ENCODE measurements at places on chromosomes 2 and 18.

GRCh38 chr2:46411245-46411641, 68.1 kb upstream of the TMEM247 start:
- no peak for DNase-seq

DNA sequence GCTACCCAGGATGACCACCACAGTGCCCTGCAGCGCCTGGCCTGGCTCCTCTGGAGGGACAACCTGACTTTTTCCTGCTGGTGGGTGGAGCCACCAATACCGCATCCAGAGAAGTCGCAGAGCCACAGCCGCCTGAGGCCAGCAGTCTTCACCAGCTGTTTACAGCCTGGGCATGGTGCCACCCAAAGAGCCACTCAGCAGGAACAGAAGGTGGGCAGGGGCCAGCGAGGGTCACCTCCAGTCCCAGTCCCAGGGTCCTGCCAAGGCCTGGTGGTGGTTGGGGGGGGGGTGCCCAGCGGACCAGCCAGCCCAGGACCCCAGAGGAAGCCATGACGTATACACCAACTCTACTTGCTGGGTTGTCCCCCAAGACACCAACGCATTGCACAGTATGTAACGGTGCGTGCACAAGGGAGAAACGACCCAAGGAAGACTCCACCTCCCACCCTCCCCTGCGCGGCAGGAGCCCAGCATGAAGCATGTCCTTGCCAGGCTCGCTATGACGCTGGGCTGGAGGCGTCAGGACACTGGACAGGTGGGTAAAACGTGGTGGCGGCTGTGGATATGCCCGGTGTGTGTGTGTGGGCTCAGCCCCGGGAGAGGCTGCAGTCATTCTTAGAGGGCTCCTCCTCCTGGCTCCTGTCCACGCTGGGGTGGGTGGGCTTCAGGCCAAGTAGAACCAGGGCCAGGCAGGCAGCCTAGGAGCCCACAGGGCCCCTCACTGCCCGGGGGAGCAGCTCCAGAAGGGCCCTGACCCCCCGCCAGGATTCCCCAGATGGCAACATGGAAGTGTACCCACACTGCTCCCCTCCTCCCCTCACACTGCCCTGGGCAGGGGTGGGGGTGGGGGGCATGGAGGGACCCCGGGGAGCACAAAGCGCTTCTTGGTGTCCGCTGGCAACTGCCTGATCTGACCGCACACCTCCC, 49.3 kb downstream of the HS6ST1 start:
- no peak for DNase-seq

- no peak for DNase-seq
Observed at GRCh38 chr2:229196448-229196847, 74.6 kb downstream of the PID1 start.

GRCh38 chr2:110101901-110102803, 13.5 kb downstream of the MALL start:
- DNase-seq: no peak

DNA sequence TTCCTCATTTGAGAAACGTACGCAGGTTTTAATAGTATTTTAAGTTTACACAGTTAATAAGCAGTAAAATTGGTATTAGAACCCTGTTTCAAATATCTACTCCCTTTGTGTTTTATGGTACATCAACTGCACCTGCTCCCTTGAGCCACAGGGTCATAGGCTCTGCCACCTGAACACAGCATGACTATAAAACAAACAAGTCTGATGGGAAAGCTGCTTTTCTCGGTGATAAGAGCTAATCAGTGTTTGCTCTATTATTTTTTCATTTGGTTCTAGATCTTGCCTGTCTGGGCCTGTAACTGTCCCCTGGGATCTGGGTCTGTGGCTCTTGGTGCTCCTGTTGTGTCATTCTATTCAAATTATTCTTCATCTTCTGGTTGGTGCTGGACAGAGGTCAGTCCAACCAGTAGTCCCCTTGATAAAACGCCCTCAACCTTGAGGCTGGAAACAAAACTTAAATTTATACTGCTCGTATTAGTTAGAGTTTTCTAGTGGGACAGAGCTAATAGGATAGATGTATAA, 314.8 kb upstream of the LRP1B start:
- DNase-seq: no peak

- DNase-seq: no peak
Observed at GRCh38 chr2:128228894-128229293, 89.8 kb downstream of the HS6ST1 start.

DNA sequence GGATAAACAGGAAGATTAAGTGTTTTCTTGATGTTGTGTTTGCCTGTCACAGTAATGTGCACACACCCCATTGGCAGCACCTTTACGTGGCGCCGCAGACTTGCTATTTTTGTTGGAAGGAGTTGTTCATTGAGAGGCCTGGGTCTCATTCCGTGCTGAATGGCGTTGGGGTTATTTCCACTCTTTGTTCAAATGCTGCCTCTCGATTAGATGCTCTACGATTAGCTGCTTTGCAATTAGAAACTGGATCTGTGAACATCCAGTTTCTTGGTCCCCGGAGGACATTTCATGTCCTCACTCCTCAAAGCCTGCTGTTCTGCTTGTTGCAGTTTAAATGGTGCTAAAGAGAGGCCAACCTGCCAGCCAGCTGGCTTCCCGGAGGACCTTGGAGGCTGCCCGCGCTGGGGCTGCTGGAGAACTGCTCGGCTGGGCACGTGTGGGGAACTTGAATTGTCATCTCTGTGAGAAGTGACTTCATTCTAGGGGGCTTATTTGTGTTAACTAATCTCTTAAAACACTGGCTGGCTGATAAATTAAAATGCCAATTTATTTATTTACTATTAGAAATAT, 117.4 kb upstream of the NABP1 start:
- no peak for DNase-seq

GRCh38 chr2:158762336-158762735, 32.8 kb upstream of the DAPL1 start:
- no peak for DNase-seq

DNA sequence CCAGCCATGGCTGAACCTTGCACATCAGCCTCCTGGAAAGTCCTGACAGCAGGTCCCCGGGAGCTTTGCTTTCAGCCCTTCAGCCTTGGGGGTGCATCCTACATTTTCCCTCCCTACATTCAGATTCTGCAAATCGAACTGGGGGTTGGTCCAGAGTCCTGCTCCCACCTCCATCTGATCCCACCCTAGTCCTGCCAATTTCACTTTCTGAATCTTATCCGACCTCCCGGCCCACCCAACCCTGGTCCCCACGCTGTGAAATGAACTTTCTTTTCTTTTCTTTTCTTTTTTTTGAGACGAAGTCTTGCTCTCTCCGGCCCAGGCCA, 47.8 kb upstream of the ODC1 start:
- no peak for DNase-seq

GRCh38 chr18:4308576-4308975, 146.5 kb downstream of the DLGAP1 start:
- no peak for DNase-seq

- no peak for DNase-seq
Observed at GRCh38 chr2:162100579-162100978, 26.6 kb upstream of the DPP4 start.

GRCh38 chr2:204483608-204484081, 61.6 kb upstream of the PARD3B start:
- no peak for DNase-seq

DNA sequence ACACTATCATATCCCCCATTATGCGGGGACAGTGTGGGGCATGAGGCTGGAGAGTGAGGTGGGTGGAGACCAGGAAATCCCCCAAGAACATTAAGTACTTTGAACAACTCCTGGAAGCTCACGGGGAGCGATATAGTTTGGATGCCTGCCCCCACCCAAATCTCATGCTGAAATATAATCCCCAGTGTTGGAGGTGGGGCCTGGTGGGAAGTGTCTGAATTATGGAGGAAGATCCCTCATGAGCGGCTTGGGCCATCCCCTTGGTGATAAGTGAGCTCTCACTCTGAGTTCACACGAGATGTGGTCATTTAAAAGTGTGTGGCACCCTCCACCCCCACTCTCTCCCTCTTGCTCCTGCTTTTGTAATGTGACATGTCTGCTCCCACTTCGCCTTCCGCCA, 97.1 kb upstream of the TMEM200C start:
- DNase-seq: no peak
